Diencephalon (tissue), 1 donor: ENCODE measurements at places on chromosomes 1 and 21. TPM values are rescaled to one million over a fixed set of nuclear protein-coding genes. Genes with fewer than 3 reads are reported as not detected.

ASCL5 gene
- total RNA-seq = 0.23 TPM

OR2T29 gene
- 0.23 TPM for total RNA-seq

HLX gene
- 1.2 TPM for total RNA-seq

PRCC gene
- 28.1 TPM for total RNA-seq

TSEN15 gene
- total RNA-seq = 28.1 TPM
